ENCODE measurements at places on chromosomes 16 and 17. TPM values are rescaled to one million over a fixed set of nuclear protein-coding genes. Genes with fewer than 3 reads are reported as not detected.

Gene SOCS3
- total RNA-seq: 11.1 TPM

Gene HES7
- not detected for total RNA-seq

Gene PIEZO1
- total RNA-seq: 19.1 TPM

Gene HOXB2
- total RNA-seq: 2.8 TPM

Gene TSPOAP1
- total RNA-seq: 18.8 TPM

Gene CRYM
- total RNA-seq: 78.2 TPM

Gene SBK1
- total RNA-seq: 2.8 TPM

Gene SOX15
- 1.2 TPM for total RNA-seq

Gene MSLN
- 4.6 TPM for total RNA-seq

Gene FKBP10
- total RNA-seq: 10.2 TPM

Gene C17orf50
- total RNA-seq: not detected

Gene HBA1
- total RNA-seq: 48.9 TPM

Gene TRPV3
- 1.3 TPM for total RNA-seq

Gene MNT
- total RNA-seq: 10.4 TPM

Measured in left ventricle myocardium superior (tissue), 1 donor.